ENCODE measurements at places on chromosomes 1 and 21.

GRCh38 chr1:44827197-44828002, 15.7 kb downstream of the PTCH2 start:
- DNase-seq = no peak

- peak; percentile 94 for DNase-seq
Measured at GRCh38 chr1:13965770-13966398, 265.9 kb downstream of the PRDM2 start.

GRCh38 chr21:40186045-40186444, 318.8 kb downstream of the PCP4 start:
- peak; percentile 78 for DNase-seq

GRCh38 chr1:112172294-112172882, 182.9 kb upstream of the KCND3 start:
- peak; percentile 73 for DNase-seq

GRCh38 chr1:180096584-180097325, 57.9 kb upstream of the QSOX1 start:
- peak; percentile 56 for DNase-seq

DNA sequence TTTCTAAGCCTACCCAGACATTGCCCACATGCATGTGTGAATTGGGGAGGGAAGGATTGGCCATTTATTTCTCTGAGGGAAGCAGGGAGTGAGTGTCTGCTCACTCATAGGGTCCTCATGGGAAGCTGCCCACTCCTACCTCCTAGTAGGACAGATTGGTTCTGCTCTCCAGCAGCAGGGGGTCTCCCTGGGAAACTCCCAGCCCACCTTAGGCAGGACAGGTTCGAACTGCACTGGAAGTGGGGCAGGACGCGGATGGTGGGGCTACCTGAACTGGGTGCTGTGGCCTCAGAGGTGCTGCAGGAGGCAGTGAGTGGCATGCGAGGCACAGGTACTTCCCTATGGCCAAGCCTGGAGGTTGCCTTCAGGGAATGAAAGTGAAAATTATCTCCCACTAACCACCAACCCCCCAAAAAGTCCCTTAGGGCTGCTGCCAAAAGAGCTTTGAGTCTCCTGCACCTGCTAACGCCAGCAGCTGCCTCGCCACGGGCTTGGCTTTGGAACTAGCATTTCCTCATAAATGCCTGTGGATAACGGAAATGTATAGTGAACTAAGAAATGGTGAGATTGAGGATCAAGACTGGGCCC, 157.0 kb upstream of the COA6 start:
- DNase-seq = no peak

DNA sequence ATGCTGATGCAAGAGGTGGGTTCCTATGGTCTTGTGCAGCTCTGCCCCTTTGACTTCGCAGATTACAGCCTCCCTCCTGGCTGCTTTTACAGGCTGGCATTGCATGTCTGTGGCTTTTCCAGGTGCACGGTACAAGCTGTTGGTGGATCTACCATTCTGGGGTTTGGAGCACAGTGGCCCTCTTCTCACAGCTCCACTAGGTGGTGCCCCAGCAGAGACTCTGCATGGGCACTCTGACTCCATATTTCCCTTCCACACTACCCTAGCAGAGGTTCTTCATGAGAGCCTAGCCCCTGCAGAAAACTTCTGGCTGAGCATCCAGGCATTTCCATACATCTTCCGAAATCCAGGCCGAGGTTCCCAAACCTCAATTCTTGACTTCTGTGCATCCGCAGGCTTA, 989.0 kb downstream of the PLA2G4A start:
- no peak for DNase-seq

- no peak for DNase-seq
Measured at GRCh38 chr1:244283772-244284171, 167.9 kb downstream of the ADSS2 start.

DNA sequence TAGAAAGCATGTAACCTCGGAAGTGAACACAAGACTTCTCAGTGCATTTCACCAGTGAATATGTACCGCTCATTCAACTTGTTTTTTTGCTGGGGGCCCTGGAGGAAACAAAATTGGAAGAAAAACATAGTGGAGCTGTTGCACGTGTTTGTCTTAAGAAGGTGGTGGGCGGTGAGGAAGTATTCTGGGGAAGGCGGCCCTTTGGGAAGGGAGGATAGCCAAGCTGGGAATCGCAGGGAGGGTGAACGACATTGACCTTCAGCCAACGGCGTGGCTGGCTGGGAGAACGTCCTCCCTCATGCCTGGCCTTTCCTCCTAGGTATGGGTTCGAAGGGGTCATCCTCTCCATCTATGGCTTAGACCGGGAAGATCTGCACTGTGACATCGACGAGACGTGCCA, 19.4 kb downstream of the TFF3 start:
- no peak for DNase-seq

GRCh38 chr1:163509114-163509513, 187.4 kb downstream of the NUF2 start:
- DNase-seq = no peak

GRCh38 chr1:41708332-41708731, 210.4 kb downstream of the HIVEP3 start:
- DNase-seq = no peak

GRCh38 chr1:78005755-78006154, 1.0 kb downstream of the DNAJB4 start:
- peak; percentile 96 for DNase-seq

GRCh38 chr1:91099746-91100621, 78.1 kb upstream of the ZNF644 start:
- no peak for DNase-seq

- DNase-seq = no peak
Measured at GRCh38 chr1:228030451-228031201, 23.8 kb downstream of the WNT3A start.
